ENCODE measurements at places on chromosomes 2 and 18. TPM values are rescaled to one million over a fixed set of nuclear protein-coding genes. Genes with fewer than 3 reads are reported as not detected.

GRCh38 chr2:16244966-16245320 is 304.6 kb downstream of the MYCN start:
- H3K27me3 ChIP-seq = no peaks in the 10 kb centered on the region
- no peaks in the 10 kb centered on the region for H3K36me3 ChIP-seq
- H3K4me3 ChIP-seq = no peak overlapping the region
- no peak overlapping the region for H3K27ac ChIP-seq
- no peaks in the 10 kb centered on the region for H3K4me1 ChIP-seq
- DNase-seq = no peak

GRCh38 chr2:54456612-54457322 is 640 bp downstream of the SPTBN1 start:
- peaks cover 17% of the 10 kb centered on the region for H3K4me1 ChIP-seq
- DNase-seq = no peak
- H3K27ac ChIP-seq = no peak overlapping the region

GRCh38 chr2:60411295-60411694 is 142.2 kb downstream of the BCL11A start:
- DNase-seq = no peak
- no peaks in the 10 kb centered on the region for H3K36me3 ChIP-seq
- H3K27me3 ChIP-seq = peaks cover 14% of the 10 kb centered on the region
- no peaks in the 10 kb centered on the region for H3K4me1 ChIP-seq
- H3K27ac ChIP-seq = no peak overlapping the region

The CTIF gene
- 5.7 TPM for total RNA-seq

The PROM2 gene
- total RNA-seq = not detected
